ENCODE measurements at places on chromosomes 16 and 17.
A peak's percentile ranks its signal among the peaks of the same experiment; 100 is the strongest.

DNA sequence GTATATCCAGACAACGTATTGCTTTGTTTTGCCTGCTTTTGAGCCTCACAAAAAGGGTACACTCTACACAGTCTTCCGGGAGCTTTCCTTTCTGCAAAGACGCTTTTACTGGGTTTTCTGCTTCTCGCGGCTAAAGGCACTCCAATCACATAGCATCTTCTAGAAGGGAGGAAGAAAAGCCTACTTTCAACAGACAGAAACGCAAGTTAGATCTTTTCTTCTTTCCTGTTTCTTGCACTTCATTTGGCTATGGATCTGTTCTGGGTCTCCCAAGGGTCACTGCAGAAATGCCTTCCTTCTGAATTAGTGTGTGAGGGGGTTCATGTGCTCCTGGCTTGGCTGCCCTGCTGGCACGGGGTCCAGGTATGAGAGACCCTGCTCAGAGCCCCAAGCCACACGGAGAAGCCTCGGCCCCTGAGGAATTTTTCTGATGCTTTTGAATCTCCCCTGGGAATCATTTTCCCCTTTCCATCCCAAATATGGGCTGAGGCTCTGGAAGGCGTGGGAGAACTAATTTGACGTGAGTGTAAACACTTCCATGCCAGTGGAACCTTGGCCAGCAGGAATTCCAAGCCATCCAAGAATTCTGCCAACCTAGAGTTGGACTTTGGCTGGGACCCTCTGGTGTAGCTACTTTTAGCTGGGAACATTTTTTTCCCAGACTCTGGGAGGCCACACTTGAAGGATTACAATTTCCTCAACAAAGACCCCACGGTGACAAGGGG is 49.6 kb upstream of the NKD1 start:
- DNase-seq = no peak

DNA sequence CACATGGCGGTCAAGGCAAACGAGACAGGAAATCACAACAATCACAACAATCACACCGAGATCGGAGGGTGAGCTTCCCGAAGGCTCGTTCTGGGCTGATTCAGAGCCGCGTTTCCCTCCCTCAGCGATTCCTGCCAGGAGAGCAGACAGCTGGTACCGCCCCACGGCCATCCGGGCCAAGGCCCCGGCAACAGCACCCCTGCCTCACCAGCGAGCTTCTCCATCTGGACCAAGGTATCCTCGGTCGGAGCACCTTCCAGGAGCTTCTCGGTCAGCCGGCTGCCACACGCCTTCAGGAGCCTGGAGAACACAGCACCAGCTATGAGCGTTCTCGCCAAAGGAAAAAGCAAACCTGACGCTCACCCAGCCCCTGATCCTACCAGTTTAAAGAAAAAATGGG is 15.2 kb upstream of the PLD6 start:
- no peak for DNase-seq

DNA sequence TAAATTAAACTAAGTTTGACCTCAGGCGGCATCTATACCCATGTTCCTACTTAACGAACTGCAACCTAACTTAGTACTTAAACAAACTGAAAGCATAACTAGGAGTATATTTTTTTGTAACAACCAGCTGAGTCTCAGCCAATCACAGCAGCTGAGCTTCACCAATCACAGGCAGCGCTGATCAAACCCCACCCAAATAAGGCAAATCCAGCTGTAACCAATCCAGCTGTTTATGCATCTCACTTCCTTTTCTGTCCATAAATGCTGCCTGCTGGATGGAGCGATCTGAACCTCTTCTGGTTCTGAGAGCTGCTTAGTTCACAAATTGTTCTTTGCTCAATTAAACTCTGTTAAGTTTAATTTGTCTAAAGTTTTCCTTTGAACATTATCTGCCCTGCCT is 131.3 kb downstream of the PMP22 start:
- no peak for DNase-seq

DNA sequence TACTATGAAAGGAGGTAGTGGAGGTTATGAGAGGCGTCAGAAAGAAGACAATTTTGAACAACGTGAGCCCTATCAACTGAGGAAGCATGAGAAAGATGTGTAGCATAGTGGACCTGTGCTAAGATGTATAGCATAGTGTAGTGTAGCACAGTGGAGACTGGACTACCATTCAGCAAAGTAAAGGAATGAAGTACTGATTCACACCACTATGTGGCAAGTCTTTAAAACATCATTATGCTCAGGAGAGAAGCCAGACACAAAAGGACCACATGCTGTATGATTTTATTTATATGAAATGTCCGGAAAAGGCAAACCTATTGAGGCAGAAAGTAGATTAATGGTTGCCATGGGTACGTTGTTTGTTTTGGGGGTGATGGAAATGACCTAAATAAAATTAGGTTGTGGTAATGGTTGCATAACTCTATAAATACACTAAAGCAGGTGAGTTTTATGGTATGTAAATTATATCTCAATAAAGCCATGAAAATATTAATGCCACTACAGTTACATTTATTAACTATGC is 20.4 kb upstream of the XYLT1 start:
- no peak for DNase-seq

- no peak for DNase-seq
Observed at GRCh38 chr17:48925991-48926342, 17.8 kb downstream of the UBE2Z start.

DNA sequence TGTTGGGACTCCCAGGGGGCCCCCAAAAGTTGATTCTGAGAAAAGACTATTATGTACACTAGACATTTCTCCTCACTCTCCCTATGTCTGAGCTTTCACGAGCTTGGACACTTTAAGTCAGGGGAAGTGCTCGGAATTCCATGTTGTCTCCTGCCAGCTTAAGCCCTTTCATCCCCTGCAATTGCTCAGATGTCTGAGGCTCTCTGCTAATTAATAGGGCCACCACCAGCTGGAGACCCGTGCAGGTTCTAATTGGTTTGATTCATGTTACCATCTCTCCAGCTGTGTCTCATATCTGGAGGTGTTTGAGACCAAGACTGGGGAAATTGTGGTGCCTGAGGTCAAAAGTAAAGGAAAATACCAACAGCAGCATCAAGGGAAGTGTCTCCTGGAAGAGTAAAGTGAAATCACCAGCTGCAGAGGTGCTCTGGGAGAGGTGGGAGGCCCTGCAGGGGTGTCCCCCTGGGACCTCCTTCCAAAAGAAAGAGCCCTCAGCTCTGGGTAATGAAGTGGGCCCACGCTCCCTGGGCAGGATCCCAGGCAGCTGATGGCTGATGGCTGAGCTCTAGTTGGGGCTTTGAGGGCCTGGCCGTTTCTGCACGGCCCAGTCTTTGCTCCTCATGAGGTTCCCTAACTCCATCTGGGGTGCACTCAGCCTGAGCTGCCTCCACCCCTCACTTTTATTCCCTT is 5.8 kb upstream of the UTS2R start:
- no peak for DNase-seq

DNA sequence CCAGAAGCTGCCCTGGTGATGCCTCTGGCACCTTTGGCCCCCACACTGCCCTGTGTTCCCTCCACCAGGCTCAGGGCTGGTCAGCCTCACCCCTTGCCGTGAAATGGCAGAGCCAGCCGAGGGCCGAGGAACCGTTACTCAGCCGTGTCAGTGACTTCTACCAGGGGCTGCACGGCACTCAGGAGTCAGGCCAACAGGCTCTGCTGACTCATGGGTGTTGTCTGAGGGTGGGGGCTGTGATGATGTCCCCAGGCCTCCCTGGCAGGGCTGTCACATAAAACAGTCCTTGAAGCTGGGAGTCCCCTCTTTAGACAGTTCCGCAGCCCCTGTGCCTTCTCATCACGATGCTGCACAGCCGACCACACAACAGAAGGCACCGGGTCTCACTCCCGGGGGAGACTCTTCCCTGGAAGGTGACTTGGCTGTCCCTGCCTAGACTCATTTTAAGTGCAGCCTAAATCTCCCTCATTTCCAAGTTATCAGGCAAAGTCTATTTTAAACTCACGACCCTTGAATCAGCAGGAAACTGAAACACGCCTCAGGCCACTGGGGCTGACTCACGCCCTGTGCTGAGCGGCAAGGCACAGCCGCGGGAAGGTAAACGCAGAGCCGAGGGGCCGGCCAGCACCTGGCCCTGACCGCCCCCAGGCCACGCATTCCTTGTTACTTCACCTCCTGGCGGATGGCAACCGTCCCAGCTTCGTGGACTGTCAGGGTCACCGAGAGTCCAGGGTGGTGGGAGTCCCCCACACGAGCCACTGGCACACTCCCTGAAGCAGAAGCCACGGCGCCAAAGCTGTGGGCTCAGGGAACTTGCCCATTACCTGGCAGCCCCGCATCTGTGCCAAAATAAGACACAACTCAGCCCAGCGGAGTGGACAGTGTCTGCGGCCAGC is 102.6 kb downstream of the ZNF778 start:
- DNase-seq = no peak

DNA sequence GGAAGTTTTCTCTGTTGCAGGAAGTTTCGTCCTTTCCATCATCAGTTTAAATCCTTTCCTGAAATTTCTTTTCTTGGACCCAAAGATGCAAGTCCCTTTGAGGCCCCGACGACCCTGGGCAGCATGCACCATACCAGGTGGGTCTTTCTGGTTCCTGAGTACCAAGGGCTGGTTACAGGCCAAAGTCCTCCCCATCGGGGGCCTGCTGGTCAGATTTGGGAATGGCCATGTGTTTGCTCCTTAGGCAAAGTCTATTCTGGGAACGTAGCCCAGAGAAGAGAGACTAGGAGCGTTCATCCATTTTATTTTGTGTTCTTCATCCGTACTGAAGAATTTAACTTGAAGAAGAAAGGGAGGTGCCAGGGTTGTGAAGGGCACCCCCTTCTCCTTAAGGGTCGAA is 17.5 kb upstream of the ADAM11 start:
- DNase-seq = no peak

DNA sequence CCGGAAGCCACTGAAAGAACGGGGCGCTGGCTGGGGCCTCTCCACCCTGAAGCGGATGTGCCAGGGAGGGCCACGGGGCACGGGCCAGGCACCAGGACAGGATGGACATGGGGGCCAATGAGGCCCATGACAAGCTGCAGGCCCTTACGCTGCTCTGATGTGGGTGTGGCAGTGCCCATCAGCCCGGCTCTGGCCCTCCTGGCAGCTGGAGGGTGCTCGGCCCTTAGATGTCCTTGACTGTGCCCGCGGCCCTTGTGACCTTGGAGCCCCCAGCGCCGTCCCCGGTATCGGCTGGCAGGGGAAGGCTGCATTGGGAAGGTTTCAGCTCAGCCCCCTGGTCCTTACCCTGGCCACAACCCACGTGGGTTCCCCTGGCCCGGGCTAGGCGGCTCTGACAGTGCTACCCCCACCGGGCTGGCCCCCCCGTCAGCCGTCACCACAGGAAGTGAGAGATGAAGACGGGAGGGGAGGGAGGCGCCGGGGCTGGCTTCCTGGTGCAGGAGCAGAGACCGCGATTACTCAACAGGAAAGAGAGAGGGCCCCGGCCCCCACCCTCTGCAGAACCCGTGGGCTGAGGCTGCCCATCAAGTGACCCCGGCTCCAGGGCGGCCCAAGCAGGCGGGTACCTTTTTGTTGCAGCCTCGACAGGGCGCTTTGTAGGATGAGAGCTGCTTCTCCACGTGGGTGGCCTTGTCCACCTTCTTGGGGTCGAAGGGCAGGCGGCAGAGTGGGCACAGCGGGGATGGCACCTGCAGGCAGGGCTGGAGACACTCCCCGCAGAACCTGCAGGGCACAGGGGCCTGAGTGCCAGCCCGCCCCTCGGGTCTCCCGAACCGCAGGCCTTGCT is 5.3 kb downstream of the RNF166 start:
- DNase-seq = peak; percentile 93

DNA sequence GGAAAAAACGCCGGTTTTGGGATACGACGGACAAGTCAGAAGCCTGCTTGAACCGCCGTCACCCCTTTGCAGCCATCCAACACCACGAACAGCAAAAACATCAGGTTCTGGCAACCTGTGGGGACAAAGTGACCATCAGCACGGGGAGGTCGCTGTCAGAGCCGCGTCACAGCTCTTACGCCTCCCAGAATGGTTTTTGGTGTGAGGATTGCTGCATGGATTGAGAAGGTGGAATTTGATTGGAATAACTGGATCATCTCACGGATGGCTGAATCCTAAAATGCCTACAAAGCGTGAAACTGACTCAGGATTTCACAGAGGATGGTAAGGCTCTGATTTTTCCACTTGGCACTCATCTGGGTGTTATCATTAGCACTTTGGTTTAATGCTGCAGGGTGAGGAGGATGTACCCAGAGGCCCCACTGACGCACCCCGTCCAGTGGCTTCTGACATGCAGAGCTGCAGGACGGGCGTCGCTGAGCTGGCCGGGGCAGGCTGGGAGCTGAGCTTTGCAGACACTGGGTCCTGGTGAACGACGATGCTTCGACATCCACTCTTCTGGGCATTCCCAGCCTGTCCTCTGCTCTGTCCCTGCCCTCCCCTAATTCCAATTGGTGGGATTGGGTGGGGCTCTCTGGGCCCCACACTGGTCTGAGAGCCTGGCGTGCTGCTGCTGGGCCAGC is 73.4 kb upstream of the CREBBP start:
- DNase-seq = no peak

DNA sequence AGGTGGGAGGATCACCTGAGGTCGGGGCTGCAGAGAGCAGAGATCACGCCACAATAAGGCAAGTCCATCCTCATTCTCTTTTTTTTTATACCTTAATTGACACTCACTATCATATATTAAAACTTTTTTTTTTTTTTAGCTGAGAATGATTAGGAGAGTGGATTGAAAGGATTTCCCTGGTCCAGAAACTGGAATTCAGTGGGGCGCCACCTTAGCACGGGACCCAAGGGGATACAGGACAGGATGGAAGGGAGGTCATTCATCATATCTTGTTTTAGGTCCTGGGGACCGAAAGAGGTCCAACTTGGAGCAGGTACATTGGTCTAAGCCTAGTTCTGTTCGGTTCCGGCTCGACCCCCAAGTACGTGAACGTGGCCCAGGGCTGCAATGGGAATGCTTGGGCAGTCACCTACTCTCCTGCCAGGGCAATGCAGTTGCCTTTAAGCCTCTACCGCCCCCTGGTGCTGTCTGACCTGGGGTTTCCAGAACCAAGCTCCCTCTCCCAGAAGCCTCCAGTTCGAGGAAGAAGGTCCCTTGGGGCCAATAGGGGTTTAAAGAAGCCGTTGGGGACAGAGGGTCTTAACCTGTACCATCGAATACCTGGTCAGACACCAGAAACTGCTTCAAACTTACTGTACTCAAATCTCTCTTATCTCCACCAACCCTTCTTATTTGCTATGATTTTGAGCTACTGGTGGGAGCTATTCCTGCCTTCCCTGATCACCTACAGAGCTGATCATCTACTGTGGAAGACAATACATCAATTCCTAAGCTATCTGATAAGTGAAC is 19.9 kb upstream of the GPATCH8 start:
- peak; percentile 43 for DNase-seq

- no peak for DNase-seq
Observed at GRCh38 chr16:52956044-52956443, 96.7 kb downstream of the CHD9NB start.

DNA sequence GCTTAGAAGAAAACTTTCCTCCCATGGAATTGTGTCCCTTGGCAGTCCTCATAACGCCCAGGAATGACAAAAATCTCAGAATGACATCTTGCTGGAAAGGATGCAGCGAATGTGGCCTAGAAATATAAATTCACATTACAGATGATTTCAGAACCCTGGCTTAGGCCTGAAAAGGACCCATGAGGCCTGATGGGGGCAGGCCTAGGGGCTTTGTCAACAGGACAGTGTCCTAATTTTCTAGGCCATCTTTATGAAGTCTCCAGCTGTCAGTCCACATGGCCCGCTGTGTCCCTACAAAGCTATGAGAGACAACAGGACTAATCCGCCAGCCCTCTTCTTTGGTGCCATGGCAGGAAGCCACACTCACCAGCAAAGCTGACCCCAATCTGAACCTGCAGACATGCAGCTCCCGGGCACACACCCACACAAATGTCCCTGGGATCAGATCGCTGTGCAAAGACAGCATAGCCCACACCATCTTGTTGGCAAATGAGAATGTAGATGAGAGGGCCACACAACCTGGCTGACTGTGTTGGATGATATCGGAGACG is 40.4 kb upstream of the DNAH17 start:
- DNase-seq = no peak

- no peak for DNase-seq
Observed at GRCh38 chr17:77489239-77489892, 348.6 kb downstream of the SEC14L1 start.
